ENCODE measurements at places on chromosomes 6 and 20.

- ATAC-seq: no peak
Measured at GRCh38 chr20:9215539-9215938, 146.7 kb downstream of the PLCB4 start.

DNA sequence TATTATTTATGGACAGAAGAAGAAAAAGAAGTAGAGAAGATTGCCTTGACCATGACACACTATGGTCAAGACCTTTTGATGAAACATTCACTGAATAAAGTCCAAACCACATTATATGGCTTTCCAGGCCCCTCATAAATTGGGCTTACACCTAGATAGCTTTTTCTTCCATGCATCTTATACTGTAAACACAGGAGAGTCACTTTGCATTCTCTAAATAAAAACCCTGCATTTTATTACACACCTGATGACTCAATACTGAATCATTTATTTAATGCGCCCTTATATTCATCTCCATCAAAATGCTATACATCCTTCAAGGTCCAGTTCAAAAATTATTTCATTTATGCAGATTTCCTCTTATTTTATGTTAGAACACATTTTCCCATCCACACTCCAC is 78.0 kb downstream of the COL21A1 start:
- no peak for ATAC-seq

- ATAC-seq: no peak
Measured at GRCh38 chr6:93679836-93680235, 260.5 kb upstream of the EPHA7 start.

DNA sequence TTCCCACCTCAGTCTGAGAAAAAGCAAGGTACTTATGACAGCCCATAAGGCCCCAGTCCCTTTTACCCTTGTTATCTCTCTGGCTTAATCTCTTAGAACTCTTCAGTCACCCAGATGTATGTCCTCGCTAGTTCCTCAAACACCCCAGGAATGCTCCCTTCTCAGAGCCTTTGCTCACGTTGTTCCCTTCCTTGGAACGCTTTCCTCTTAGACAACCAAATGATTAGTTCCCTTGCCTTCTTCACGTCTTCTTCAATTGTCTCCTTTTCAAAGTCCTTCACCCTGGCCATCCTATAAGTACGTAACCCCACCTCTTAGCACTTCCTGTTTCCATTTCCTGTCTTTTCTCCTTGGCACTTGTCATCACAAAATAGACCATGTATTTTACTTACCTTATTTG is 1.1 kb upstream of the APOBEC2 start:
- ATAC-seq: no peak

GRCh38 chr6:95676011-95676628 is 98.8 kb downstream of the MANEA start:
- no peak for ATAC-seq

DNA sequence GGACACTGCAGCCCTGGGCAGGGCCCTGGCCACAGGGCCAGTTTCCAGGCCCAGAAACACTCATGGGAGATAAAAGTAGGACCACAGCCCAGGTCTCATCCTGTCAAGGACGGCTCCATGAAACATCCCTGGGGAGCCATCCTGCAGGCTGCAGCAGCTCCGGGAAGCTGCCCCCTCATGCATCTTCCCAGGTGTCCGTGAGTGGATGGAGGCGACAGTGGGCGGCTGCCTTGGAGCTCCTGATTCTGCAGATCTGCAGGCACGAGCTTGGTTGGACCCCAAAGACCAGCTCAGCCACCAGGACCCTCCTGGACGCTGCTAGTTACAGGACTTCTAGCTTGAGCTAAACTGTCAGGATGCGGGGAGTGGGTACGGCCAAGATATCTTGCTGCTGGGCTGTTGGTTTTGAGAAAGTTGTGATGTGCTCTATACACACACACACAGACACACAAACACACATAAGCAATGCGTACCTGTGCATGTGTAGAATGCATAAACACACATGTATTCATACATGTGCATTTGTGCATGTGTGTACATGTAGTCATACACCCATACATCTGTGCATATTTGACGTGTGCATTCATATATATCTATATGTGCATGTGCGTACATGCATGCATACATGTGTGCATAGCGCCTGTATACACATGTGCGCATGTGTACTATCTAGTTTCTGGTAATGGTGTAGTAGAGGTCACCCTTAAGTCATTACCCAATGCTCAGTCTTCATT is 297.8 kb downstream of the TAF4 start:
- no peak for ATAC-seq

Data from motor neuron (in vitro differentiated cells).